ENCODE measurements at places on chromosomes 13 and 19.

DNA sequence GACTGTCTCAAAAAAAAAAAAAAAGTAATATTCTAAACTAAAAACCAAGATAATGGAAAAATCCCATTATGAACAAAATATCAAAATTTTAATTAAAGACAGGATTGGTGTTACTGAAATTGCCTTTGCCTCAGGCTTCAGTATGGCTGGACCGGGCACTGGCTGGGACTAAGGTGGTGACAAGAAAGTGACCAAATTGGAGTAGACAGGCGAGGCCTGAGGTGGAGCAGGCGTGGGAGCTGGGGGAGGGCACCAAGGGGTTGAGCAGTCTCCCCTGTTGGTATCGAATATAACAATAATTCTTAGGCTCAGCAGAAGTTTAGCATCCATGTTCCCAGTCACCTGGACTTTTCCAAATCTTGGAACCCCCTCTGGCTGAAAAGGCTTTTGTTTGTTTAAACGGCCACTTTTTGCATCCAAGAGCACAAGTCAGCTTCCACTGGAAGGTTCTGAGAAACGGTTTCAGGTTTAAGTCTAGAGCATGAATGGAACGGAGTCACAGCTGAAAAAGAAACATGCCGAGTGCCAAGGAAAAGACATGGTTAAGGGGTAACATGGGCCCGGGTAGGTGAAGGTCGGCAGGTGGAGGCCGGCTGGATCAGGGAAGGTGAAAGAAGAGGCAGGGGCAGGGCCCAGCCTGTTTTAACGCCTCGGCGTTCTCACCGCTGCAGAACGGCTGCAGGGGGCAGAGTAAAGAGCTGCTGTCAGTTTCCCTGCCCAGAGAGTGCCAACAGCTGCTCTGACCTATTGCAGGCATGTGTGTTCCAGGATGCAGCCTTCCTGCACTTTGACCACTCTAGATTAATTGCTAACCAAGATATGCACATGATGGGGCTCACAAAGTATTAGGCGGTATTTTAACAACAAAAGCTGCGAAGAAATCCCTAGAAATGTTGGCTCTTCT, 104.4 kb downstream of the TM9SF2 start:
- peak; percentile 35 for DNase-seq

DNA sequence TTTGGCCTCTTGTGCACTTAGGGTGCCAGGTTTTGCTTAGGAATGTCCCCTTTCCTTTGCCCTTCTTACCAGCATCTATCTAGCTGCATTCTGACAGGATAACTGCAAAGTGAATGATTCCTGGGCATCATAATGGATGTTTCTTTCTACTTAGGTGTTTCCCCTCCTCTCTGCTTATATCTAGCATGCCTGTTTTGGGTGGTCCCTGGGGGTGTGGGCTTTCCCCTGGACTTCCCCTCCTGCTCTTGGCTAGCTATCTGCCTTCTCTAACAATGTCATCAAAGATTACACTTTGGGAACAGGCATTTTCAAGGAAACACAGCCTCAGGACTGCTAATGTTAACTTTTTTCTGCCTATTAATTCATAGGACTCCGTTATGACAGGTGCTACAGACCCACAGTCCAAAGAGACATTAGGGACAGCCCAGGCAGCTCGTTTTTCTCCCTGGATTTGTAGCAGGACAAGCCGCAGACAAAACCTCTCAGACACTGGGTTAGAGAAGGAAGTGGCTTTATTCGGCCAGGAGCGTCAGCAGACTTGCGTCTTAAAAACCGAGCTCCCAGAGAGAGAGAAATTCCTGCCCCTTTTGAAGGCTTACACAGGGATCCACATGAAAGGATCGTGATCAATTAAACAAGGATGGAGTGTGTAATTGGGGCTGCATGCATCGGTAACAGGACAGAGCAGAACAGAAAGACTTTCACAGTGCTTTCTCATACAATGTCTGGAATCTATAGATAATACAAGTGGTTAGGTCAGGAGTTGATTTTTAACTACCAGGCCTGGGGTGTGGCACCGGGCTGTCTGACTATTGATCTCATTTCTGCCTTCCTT, 17.3 kb downstream of the ZNF700 start:
- DNase-seq: no peak

- no peak for DNase-seq
Observed at GRCh38 chr13:40470660-40471059, 195.8 kb downstream of the FOXO1 start.

- peak; percentile 69 for DNase-seq
Observed at GRCh38 chr19:5002143-5002542, 33.2 kb downstream of the KDM4B start.

- DNase-seq: no peak
Observed at GRCh38 chr13:43285933-43286597, 262.7 kb downstream of the DNAJC15 start.

GRCh38 chr13:108220041-108220440, 1.8 kb downstream of the ABHD13 start:
- DNase-seq: peak; percentile 16

DNA sequence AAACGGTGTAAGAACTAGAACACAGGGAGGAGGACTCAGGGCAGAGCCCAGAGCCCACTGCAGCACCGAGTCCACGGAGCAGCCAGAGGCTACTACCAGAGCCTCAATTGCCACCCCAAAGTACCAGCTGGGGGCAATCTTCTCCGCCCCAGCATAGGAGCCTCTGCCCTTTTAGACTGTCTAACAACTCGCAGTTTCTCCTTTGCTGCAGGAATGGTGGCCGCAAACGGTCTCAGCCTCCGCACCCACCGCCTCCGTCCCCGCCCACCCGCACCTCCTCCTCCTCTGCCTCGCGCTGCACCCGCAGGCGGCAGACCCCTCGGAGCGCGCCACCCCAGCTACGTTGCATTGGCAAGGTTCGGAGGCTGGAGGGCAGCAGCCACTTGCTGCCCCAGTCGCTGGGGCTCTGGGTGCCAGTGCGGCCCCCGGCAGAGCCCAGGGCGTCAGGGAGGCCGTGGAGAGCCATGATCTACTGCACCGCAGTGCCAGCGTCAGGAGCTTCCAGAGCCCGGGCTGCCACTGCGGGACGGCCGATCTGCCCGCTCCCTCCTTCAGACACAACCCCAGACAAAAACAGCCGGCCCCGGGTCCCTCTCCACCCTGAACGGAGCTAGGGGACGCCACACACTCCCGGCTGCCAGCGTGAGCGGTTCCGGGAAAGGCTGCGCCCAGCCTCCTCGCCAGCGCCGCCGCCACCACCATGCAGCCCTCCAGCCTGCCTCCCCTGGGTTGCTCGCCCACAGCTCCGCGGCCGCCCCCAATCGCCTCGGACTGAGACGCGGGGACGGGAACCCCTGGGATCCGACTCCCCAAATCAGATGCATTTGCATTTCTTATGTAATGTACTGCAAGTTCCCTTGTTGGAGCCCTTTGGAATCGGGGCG, 1.8 kb downstream of the FGF14 start:
- DNase-seq: no peak

GRCh38 chr13:108223687-108224503, 5.7 kb downstream of the ABHD13 start:
- DNase-seq: peak; percentile 8

GRCh38 chr19:16614941-16615340, 13.1 kb downstream of the MED26 start:
- DNase-seq: peak; percentile 28

DNA sequence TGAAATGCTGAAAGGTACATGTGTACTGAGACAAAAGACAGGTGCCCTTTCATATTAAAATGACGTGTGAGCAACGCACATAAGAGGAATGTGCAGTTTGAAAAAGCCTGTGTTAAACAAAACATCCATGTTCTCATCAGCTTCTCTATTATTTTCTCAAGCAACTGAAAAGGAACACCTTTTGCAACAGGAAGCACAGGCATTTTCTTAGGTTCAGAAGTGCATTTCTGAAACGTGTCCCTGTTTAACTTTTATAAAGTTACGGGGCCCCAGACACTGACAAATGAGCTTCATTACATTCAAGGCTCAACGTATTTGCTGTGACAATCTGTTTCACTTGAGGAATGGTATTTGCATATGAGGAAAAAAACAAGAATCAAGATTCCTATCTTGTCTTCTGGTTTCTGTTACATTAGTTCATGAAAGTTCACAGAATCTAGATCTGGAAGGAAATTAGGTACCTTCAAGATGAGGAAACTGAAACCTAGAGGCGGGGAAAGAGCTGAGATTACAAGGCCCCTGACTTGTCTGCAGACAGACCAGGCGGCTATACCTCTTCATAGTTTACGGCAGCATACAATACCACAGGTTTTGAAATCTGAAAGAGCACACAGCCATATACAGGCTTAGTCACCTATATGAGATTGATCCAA, 431.7 kb downstream of the KLF12 start:
- DNase-seq: peak; percentile 33

- peak; percentile 6 for DNase-seq
Observed at GRCh38 chr13:58953638-58954037, 1210.1 kb downstream of the DIAPH3 start.

DNA sequence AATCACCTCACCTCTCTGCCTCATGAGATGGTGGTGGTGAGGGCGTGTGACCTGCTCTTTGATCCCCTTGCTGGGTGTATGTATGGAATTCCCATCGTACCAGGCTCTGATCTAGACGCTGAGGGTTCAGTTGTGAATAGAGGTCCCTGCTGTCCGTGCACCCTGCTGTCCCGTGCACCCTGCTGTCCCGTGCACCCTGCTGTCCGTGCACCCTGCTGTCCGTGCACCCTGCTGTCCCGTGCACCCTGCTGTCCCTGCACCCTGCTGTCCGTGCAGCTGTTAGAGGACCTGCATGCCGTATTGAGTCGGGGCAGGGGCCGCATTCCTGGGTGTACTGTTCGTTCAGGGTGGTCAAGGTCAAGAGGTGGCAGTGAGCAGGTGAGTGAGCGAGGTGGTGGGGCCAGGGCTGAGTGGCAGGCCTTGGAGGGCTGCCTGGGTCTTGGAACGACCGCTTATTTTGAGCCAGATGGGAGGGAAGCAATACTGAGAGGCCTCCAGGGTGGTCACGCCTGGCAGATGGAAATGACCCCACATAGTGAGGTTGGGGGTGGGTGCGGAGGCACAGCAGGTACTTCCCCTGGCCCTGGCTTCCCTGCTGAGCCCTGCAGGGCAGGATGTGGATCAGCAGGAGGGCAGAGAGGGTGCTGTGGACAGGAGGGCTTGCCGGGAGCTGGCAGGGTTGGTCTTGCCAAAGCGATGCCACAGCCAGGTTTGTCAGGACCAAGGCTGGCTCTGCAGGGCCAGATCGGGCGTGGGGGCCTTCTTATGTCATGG, 4.6 kb upstream of the EPN1 start:
- peak; percentile 19 for DNase-seq

GRCh38 chr13:109699628-109700071, 86.7 kb downstream of the IRS2 start:
- no peak for DNase-seq

DNA sequence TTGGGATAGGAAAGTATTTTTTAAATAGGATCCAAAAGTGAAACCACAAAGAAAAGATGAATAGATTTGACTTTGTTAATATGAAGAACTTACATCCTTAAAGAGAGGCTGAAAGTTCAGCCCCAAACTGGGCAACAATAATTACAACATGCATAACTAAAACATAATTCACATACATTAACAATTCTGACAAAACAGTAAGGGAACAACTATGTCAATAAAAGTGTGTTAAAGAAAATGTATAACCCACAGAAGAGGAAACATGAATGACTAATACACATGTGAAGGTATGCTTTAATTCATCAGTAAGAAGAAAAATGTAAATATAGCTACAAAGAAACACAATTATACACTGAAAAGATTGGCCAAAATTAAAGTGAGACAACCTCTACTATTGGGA, 1597.6 kb upstream of the MIR17HG start:
- peak; percentile 10 for DNase-seq

GRCh38 chr13:27830010-27830409, 37.7 kb downstream of the GSX1 start:
- DNase-seq: peak; percentile 24

- no peak for DNase-seq
Observed at GRCh38 chr13:44160591-44161191, 212.9 kb upstream of the SERP2 start.

- no peak for DNase-seq
Observed at GRCh38 chr13:84739021-84739420, 856.7 kb upstream of the SLITRK1 start.

DNA sequence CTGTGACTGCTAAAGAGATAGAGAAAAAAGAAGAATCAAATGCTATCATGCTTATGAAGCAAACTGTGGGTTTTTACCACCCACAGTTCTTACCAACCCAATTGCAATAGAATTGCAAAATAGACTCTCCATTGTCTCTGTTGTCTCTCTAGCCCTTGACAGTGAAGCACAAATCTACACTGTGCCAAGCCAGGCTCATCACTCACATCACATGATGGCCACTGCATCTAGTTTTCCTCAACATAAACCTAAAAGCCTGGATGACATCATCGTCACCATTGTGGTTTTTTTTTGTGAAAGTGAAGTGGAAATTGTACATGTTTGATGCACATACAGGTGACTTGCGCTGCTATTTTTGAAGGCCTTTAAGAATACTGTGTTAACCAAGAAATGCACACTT, 56.1 kb downstream of the KL start:
- DNase-seq: no peak

DNA sequence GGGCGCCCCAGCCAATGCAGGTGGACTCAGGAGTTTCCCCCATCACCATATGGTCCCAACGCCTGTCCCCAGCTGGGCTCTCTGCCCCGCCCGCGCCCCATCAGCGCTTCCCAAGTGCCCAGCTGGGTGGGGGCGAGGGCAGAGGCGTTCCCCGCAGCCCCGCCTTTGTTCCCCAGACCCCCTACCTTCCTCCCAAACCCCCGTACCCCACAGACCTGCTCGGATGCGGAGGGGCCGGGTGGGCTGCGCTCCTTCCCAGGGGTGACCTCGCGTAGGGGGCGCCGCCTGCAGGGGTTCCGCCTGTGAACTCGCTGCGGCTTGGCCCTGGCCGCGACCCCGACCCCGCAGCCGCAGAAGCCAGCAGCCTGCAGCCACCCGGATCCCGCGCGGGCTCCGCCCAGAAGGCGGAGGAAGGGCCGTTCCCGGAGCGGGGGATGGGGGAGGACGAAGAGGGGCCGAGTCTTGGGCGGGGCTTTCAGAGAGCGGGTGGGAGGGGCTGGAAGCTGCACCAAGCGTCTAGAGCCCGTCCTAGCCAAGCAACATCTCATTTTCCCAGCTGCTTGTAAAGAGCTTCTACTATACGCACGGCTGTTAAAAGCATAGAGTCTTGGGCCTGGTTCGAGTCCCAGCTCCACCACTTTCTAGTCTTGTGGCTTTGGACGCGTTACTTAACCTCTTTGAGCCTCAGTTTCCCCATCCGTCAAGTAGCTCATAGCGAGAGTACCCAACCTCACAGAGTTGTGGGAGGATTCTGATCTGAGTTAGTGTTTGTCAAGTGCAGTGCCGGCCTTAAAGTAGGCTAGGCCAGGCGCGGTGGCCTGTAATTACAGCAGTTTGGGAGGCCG, at the start of gene RAB3D:
TSS of gene RAB3D (minus strand) at position 404 of the 845 bp plus-strand sequence. CDS start 2,258 bp downstream, outside the sequence.
- DNase-seq: peak; percentile 85

DNA sequence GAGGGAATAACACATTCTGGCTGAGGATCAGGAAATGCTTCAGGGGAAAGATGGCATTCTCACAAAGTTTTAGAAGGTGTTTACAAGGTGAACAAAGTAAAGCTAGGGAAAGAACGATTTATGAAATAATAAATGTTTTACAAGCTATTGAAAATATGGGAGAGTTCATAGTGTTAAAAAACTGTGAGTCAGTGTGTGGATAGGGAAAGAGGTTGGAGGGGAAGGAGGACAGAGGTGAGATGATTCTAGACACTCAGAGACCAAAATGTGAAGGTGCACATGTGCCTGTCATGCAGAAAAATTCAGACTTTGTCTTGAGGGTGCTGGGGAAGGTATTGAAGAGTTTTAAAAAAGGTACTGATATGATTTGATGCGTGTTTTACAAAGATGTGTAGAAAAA, 476.1 kb downstream of the TDRD3 start:
- no peak for DNase-seq
